Smooth muscle cell of the pulmonary artery (primary cell): ENCODE measurements at places on chromosomes 12 and 14. TPM values are rescaled to one million over a fixed set of nuclear protein-coding genes. Genes with fewer than 3 reads are reported as not detected.

The P2RX4 gene
- 18.9 and 27.9 TPM in 2 replicates for total RNA-seq

The DICER1 gene
- total RNA-seq: 28.4 and 33.3 TPM in 2 replicates

The PIK3C2G gene
- total RNA-seq: not detected in 2 replicates

The KLRG1 gene
- 0.50 and 0.78 TPM in 2 replicates for total RNA-seq

The GPR132 gene
- total RNA-seq: 0.03 and 0.26 TPM in 2 replicates

The FOXN4 gene
- total RNA-seq: not detected in 2 replicates

The GPX2 gene
- total RNA-seq: not detected in 2 replicates

The STXBP6 gene
- 1.7 and 7.6 TPM in 2 replicates for total RNA-seq

The MGST1 gene
- 63.7 and 73.7 TPM in 2 replicates for total RNA-seq

The TTC6 gene
- total RNA-seq: not detected in 2 replicates

The GLIPR1L1 gene
- not detected in 2 replicates for total RNA-seq

The TAMALIN gene
- total RNA-seq: 2.7 and 5.0 TPM in 2 replicates

The REM2 gene
- 0.07 and 0.13 TPM in 2 replicates for total RNA-seq

The CCDC177 gene
- not detected in 2 replicates for total RNA-seq

The LTA4H gene
- total RNA-seq: 80.3 TPM in 2 replicates

The KRT71 gene
- total RNA-seq: not detected in 2 replicates

The TAS2R46 gene
- total RNA-seq: 2.6 and 4.8 TPM in 2 replicates

The GALNT16 gene
- 1.7 and 4.9 TPM in 2 replicates for total RNA-seq

The GARIN6 gene
- total RNA-seq: not detected in 2 replicates

The TMEM263 gene
- 104 and 180 TPM in 2 replicates for total RNA-seq

The RNASE7 gene
- not detected in 2 replicates for total RNA-seq

The RERGL gene
- total RNA-seq: 0.65 TPM in 1 of 2 replicates, not detected in the other

The SPX gene
- total RNA-seq: 1.2 and 2.0 TPM in 2 replicates

The LARP4 gene
- 40.0 and 49.1 TPM in 2 replicates for total RNA-seq

The KLRC1 gene
- total RNA-seq: not detected in 2 replicates

The GLTP gene
- total RNA-seq: 52.2 and 58.5 TPM in 2 replicates

The SLCO1C1 gene
- total RNA-seq: 0.63 and 2.0 TPM in 2 replicates

The LRTM2 gene
- total RNA-seq: not detected in 2 replicates

The TPPP2 gene
- total RNA-seq: not detected in 2 replicates

The PMCH gene
- total RNA-seq: 0.30 and 0.39 TPM in 2 replicates

The MYF6 gene
- total RNA-seq: not detected in 2 replicates

The SDR9C7 gene
- total RNA-seq: not detected in 2 replicates

The RHEBL1 gene
- total RNA-seq: 0.23 and 0.59 TPM in 2 replicates

The HCFC2 gene
- total RNA-seq: 22.8 and 30.8 TPM in 2 replicates

The KRT5 gene
- total RNA-seq: 0.52 and 1.8 TPM in 2 replicates

The SERPINA9 gene
- not detected in 2 replicates for total RNA-seq

The TXNRD1 gene
- total RNA-seq: 671 and 1,049 TPM in 2 replicates

The KRT74 gene
- total RNA-seq: not detected in 2 replicates

The KNTC1 gene
- 10.5 and 12.1 TPM in 2 replicates for total RNA-seq

The IKZF4 gene
- total RNA-seq: 2.4 and 2.7 TPM in 2 replicates
